ENCODE measurements at places on chromosomes 3 and 15.

DNA sequence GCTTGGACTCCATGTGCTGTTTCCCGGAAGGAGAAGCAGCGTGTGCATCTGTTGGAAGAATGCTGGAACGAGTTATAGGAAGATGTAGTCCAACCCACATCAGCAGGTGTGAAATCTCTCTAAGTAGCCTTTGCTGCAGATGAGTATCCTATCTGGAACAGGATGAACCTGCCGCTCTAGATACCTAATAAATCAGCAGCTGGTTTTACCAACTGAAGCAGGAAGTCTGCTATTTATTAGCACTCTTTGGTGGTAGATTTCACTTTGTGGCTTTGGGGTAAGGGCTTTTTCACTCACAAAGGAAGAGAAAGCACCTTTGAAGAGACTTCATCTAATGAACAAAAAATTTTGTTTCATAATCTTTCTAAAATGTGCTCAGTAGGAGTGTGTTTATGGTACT, 66.4 kb downstream of the DCUN1D1 start:
- DNase-seq = no peak

DNA sequence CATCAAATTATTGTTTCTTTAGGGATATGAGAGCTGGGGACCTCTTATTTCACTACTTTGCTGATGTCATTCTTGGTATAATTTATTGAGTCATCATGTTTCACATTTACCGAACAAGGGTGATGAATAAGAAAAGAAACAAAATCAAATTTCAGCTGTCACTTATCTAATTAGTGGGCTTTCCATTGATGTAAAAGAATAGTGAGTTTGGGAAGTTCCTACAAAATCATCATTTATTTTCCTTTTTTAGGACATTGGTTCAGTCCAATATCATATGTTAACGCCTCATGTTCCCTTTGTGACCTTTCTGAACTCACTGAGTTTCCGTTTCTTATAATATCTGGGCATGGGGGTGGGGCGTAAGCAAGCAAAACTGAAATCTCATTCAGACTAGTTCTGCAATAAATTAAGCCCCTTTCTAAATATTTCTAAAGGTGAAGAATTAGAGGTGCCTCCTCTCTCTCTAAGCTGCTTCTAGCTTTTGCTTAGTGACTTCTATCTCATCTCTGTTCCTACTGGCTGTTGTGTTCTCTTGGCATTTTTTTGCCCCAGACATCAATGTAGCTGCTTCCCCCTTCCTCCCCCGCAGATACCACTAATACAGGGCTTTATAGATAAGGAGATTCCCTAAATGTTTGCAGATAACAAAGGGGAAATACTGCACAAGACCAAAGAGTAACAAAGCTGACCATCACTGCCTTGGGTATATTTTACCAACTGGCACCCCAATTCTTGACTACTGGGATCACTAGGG, 238.0 kb upstream of the CTNNB1 start:
- DNase-seq = no peak

DNA sequence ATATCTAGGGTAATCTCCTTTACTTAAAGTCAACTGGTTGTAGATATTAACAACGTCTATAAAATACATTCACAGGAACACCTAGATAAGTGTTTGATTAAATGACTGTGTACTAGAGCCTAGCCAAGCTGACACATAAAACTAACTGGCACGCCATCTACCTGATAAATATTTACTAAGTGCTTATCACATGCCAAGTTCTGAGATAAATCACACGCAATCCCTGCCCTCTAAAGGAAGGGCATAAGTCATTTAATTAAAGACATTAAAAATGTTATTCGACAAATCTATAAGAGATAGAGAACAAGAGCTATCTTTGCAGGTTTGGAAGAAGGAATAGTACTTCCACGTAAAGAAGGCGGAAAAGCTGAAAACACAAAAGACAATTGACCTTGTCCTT, 11.1 kb upstream of the MB21D2 start:
- no peak for DNase-seq

GRCh38 chr3:161264852-161265251, 43.7 kb downstream of the NMD3 start:
- DNase-seq = no peak

GRCh38 chr3:182713743-182714517, 79.4 kb upstream of the ATP11B start:
- no peak for DNase-seq

DNA sequence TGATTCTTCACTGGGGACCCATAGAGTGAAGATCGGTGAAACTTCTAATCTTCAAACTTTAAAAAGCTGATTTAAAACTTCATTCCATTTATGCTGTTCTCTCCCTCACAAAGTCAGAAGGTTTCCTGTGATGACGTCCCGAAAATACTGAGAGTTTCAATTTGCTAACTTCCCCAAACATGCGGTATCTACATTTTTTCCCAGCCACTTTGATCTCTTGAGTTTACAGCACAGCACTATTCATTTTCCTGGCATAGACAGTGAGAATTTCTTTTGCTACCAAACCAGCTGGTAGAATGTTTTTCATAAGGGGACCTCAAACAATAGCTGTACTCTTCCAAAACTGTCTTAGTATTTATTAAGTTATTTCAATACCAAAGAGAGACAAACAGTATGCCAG, 156.8 kb downstream of the LSAMP start:
- no peak for DNase-seq

DNA sequence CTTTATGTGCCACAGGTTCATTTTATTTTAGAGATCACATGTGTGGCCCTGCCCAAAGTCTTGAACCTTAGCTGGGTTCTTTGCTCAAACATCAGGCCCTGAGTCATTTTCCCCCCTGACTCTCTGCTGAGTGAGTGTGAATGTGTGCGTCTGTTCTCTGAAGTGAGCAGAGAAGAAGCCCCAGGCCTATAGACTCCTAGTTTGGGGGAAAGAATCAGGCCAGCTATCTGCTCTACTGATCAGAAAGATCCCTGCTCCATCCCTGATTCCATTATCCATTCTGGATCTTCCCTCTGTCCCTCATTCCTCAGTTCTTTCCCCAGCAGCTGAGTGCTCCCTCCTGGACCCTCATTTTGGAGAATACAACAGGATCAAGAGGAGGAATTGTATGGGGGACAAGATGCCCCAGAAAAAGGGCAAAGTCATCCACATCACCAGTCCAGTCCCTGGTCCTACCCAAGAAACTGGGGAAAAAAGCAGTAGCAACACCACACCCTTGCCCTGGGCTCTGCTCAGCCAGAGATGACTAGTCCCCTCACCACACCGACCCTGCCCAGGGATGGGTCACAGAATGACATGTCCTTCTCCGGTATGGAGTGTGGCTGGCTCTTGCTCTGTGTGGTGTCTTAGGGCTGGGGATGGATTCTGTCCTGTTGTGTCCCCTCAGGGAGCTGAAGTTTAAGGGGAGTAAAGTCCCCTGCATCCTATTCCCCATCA, 3.2 kb downstream of the DUOX1 start:
- no peak for DNase-seq

GRCh38 chr15:80072285-80072994, 13.0 kb downstream of the ZFAND6 start:
- DNase-seq = no peak

DNA sequence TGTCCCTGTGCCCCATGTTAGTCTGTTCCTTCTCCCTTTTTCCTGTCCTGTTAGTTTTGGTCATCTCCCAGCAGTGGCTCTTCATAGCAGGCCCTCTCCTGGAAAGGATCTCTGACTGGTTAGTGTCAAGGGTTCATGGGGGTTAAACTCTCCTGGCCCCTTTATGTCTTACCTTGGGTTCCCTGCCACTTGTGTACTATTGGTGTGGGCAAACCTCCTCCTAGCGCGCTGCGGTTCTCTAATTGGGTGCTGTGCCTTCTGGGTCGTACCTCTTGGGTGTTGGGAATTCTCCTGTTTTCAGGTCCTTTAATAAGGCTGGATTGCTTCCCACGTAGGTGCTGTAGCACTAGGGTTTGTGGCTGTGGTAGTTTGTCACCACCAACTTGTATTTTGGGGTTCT, 18.8 kb downstream of the GMPS start:
- DNase-seq = no peak

- no peak for DNase-seq
These were observed 33.3 kb downstream of the RYR3 start for GRCh38 chr15:33344111-33344510.

DNA sequence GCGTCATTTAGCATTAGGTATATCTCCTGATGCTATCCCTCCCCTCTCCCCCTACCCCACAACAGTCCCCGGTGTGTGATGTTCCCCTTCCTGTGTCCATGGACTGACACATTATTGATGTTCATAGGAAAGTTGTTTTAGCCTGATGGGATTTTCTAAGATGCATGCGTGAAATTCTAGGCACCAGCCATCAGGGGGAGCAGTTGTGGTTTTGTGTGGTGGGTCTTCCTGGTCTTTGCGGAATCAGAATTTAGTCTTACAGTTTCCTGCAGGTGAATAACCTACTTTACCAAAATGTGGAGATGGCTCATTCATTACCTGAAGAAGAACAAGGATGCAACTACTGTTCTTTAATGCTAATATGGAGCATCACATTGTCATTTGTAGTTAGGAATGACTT, 455.0 kb upstream of the THBS1 start:
- no peak for DNase-seq

DNA sequence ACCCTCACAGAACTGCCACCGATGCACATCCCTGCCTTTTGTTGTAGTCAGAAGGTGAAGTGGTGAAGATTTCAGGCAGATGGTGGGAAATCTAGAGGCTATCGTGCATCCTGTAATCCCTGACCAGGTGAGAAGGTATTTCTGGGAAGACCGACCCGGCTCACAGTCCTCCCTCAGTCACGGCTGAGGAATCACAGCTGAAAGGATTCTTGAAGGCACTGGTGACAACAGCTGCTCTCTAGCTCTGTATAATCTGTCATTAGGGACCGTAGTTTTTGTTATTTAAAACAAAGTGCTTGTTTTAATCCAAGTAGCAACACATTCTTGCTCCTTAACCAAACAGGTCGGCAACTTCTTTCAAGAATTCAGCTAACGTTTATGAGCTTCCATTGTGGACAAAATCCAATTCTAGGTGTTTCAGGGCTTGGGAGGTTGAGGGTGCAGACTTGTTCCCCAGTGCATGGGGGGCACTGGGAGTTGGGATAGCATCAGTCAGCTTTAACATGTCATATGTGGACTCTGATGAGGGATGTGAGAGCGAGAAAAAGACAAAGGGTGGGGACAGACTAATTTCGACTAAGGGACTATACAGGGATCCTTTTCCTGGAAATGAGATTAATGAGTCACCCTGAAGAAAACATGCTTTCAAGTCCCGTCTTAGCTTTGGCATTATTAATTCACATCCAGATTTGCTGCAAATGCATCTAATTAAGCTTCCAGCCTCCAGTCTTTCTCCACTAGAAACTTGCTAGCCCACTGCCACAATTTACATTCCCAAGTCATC, 141.0 kb upstream of the RASGRP1 start:
- no peak for DNase-seq

- no peak for DNase-seq
These were observed 32.3 kb upstream of the CCR2 start for GRCh38 chr3:46321461-46322104.

DNA sequence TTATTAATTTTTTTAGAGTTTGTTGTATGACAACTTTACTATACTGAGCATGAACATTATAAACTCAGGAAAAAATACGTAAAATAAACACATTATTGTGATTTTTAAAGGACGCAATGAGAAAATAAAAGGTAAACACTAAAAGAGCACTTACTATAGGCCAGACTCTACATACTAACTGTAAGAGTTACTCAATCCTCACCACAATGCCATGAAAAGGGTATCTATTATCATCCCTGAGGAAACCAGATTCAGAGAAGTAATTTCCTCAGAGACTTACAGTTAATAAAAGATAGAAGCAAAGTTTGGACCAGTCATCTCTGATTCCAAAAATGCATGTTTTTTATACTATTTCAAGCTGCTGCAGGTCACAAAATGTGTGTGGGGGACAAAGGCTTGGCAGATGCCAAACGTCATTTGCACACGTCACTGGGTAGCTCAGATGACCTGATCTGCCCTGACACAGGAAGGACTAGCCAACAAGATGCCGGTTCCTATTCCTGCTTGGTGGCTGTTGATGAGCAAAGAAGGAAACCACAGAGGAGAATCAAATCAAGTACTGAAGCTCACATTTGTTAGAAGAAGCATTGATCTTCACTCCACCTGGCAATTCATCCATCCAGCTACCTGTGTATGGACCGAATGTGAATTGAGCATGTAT, 42.3 kb downstream of the KLHL6 start:
- DNase-seq = peak; percentile 10

- no peak for DNase-seq
These were observed 498.5 kb upstream of the GBE1 start for GRCh38 chr3:82259994-82260393.

GRCh38 chr3:156976933-156977332, 150.8 kb downstream of the LEKR1 start:
- no peak for DNase-seq

GRCh38 chr3:53242642-53243041, 13.2 kb downstream of the TKT start:
- DNase-seq = no peak

DNA sequence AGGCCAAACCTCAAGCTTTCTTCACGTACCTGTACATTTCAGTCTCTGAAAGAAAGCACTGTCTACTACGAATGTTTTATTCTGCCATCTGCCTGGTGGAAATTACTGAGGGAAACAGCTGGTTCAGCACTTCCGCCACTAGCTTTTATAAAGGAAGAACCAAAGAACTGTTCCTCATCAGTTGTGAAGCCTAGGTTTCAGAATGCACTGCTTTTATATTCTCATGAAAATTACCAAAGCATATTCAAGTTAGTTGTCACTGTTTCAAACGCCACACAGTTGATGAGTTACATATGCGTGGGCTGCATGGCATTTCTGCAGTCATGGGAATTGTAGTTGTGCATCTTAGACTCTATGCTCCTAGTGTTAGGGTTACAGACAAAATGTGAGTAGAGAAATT, 21.5 kb upstream of the ZBTB38 start:
- DNase-seq = no peak

- DNase-seq = no peak
These were observed 11.8 kb downstream of the SLC12A8 start for GRCh38 chr3:125200731-125201139.

DNA sequence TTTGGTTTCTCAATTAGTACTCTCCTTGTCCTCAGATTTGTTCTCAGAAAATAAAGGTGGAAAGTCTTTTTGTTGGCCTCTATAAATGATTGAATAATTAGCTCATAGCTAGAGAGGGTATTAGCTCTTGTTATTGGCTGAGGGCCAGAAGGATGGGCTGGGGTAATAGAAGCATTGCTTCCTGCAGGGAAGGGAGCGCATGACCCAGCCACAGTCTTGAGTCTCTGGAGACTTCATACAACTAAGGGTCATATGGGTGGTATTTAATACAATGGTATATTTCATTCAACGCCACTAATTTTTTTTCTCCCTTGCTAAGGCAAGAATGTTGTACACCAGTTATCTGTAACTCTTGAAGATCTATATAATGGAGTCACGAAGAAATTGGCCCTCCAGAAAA, 8.4 kb downstream of the DNAJA4 start:
- no peak for DNase-seq

- DNase-seq = no peak
These were observed 46.0 kb downstream of the RARB start for GRCh38 chr3:25474052-25474451.

- DNase-seq = no peak
These were observed 91.7 kb upstream of the GOLGA6L4 start for GRCh38 chr15:84143753-84144314.

- DNase-seq = no peak
These were observed 611.4 kb upstream of the NAALADL2 start for GRCh38 chr3:174247687-174248152.

GRCh38 chr3:172464306-172464705, 16.1 kb upstream of the GHSR start:
- no peak for DNase-seq
